CD8-positive, alpha-beta memory T cell (primary cell): ENCODE measurements at places on chromosomes 7 and 10.

DNA sequence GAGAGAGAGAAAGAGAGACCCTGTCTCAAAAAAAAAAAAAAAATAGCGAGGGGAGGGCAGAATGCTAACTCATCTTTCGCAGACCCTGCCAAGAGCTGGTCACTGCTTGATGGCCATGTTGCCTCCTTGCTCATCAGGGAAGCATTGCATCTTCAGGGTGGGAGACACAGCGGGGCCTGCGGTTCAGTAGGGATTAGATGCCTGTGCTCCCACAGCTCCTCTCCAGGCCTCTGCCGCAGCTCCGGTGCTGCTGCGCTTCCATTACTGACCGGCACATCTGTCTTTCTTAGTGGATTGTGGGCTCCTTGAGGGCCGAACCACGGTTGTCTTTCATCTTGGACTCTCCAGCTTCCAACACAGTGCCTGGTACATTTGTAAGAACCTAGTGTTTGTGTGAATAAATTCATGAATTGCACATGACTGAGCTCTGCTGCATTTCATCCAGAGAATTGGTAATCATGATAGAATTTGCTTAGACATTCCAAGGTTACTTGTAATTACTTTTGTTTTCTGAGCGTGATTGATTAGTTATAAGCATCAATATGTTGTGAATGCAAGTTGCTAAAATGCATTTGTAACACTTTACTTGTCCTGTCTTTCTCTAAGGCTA, 16.8 kb downstream of the HK1 start:
- no peaks in the 10 kb centered on the region for H3K36me3 ChIP-seq
- H3K4me1 ChIP-seq = no peaks in the 10 kb centered on the region
- H3K27me3 ChIP-seq = no peaks in the 10 kb centered on the region
- H3K27ac ChIP-seq = no peak overlapping the region
- no peak overlapping the region for H3K4me3 ChIP-seq

DNA sequence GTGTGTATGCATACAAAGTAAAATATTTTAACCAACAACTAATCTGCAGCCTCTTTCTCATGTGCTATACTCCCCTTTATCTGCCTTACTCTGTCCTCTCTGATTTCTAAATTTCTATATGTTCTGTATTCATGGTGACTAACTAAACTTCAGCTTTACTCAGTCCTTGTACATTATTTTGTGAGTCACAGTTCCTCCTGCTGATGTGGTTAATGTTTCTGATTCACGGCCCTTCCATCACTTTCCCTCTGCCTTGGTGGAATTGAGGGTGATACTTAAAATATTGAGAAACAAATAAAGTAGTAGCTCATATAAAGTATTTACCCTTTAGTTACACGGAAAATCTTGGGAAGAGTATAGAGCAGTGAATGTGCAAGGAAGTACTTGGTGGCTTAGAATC, 899.1 kb upstream of the ZWINT start:
- H3K27me3 ChIP-seq = no peaks in the 10 kb centered on the region
- no peaks in the 10 kb centered on the region for H3K36me3 ChIP-seq
- H3K27ac ChIP-seq = no peak overlapping the region
- DNase-seq = no peak
- H3K4me1 ChIP-seq = no peaks in the 10 kb centered on the region
- H3K4me3 ChIP-seq = no peak overlapping the region

GRCh38 chr10:109727436-109727835, 195.9 kb downstream of the XPNPEP1 start:
- H3K4me1 ChIP-seq = no peaks in the 10 kb centered on the region
- DNase-seq = no peak
- no peak overlapping the region for H3K4me3 ChIP-seq
- H3K27ac ChIP-seq = no peak overlapping the region
- no peaks in the 10 kb centered on the region for H3K27me3 ChIP-seq
- H3K36me3 ChIP-seq = no peaks in the 10 kb centered on the region

- H3K27ac ChIP-seq = no peak overlapping the region
- no peak overlapping the region for H3K4me3 ChIP-seq
- no peaks in the 10 kb centered on the region for H3K27me3 ChIP-seq
- no peak for DNase-seq
Observed at GRCh38 chr10:70660722-70661121, 11.6 kb upstream of the ADAMTS14 start.

GRCh38 chr10:92574548-92575261, 812 bp upstream of the IDE start:
- peaks cover 9% of the 10 kb centered on the region for H3K4me1 ChIP-seq
- no peaks in the 10 kb centered on the region for H3K36me3 ChIP-seq

GRCh38 chr10:30990351-30990750, 41.3 kb downstream of the ZNF438 start:
- no peaks in the 10 kb centered on the region for H3K27me3 ChIP-seq
- no peaks in the 10 kb centered on the region for H3K36me3 ChIP-seq

DNA sequence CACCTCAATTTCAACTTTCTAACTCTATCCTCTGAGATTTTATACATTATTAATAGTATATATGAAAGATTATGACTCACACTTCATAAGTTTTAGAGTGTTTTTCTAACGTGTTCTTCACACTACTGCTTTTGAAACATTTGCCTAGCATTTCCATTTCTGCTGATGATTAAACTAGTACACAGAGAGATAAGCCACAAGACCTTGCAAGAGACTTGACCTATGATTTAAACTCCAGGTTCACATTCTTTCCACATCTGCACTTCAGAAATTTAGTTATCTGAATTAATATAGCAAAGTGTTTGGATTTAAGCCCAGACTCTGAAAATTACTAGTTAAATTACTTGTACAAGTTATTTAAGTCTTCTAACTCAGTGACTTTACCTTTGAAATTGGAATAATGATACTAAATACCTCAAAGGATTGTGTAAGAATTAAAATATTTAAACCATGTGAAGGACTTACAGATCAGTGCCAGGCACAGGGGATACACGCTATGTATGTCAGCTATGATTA, 66.6 kb downstream of the PCLO start:
- no peak overlapping the region for H3K4me3 ChIP-seq
- H3K36me3 ChIP-seq = no peaks in the 10 kb centered on the region
- no peaks in the 10 kb centered on the region for H3K4me1 ChIP-seq
- DNase-seq = no peak
- no peak overlapping the region for H3K27ac ChIP-seq

DNA sequence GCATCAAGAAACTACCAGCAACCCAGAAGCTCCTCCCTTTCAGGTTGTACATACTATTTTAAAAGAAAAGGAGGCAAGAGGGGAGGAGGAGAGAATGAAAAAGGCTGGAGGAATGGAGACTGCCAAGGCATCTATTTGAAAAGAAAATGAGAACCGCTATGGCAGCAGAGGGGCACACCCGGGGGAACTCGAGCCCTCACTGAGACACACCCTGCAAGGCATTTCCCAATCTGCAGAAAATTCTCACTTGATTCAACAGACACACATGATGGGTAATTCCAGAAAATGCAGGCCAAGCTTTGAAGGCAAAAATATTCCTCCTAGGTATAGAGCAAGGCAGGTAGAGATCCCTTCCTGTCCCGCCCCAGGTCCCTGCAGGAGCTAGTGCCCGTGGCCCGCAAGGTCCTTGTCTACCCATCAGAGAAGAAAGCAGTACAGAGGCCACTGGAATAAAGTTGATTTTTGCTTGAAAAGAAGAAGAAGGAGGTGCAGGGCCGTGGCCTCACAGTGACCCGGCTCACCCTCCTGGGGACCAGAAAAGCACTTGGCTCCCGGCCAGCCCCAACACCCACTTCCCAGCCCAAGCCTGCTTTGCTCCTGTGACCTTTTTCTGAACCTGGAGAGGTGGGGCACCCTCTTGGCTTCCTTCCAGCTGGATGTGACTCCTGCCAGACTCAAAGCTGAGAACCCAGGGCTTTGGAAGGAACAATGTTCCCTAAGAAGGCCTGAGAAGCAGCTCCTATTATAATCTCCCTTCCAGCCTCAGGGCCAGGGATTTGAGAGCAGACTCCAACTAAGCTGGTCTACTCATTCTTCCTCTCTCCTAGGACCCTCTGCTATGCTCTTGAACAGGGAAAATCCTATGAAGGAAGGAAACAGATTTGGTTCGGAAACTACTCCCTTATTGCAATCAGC, 6.2 kb upstream of the PIK3CG start:
- peaks cover 25% of the 10 kb centered on the region for H3K4me1 ChIP-seq
- H3K27ac ChIP-seq = peak overlapping the region; percentile 27
- H3K27me3 ChIP-seq = no peaks in the 10 kb centered on the region
- no peak for DNase-seq

DNA sequence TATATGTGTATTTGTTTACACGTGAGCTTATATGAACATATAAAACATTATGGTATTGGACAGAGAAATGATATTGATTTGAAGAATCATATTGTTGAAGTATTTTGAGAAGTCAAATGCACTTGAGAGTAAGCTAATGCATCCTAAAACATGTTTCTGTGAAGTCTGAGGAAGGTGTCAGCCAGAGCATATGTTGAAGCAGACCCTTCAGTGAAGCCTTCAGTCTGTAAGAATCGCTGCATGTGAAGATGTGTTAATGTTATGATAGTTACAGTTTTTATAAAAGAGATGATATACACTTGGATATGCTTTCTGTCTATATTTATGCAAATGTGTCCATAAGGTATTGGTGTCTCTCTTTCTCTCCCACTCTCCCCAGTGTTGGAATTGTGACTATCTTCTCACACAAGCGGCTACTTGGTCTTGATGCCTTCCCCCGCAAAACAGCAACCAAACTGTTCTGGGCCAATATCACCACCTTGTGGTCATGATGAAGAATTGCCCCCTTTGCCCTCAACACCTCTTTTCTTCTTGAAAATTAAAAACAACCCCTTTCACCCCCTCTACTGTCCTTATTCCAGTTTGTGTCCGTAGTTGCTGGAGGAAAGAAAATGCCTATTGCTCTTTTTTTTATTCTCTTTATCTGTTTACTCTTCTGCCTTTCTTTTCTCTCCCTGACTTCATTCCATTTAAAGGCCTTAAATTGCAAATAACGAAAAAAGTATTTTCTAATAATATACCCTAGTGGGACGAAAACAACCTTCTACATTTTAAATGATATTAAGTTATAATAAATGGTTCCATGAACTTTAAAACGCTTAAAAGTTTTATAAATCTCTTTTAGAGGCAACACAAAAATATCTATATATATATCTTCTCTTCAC, 64.9 kb downstream of the IKZF1 start:
- H3K4me1 ChIP-seq = peaks cover 97% of the 10 kb centered on the region
- peaks cover 40% of the 10 kb centered on the region for H3K36me3 ChIP-seq
- H3K4me3 ChIP-seq = peak overlapping the region; percentile 27
- no peak overlapping the region for H3K27ac ChIP-seq
- peak; percentile 69 for DNase-seq

GRCh38 chr7:49639808-49640207, 133.6 kb upstream of the VWC2 start:
- no peak overlapping the region for H3K27ac ChIP-seq
- DNase-seq = no peak
- H3K4me3 ChIP-seq = no peak overlapping the region
- H3K4me1 ChIP-seq = no peaks in the 10 kb centered on the region
- H3K36me3 ChIP-seq = no peaks in the 10 kb centered on the region

- H3K27ac ChIP-seq = no peak overlapping the region
- peaks cover 20% of the 10 kb centered on the region for H3K4me1 ChIP-seq
- no peaks in the 10 kb centered on the region for H3K27me3 ChIP-seq
- DNase-seq = no peak
- no peak overlapping the region for H3K4me3 ChIP-seq
Observed at GRCh38 chr7:131501422-131501821, 55.0 kb downstream of the PODXL start.

DNA sequence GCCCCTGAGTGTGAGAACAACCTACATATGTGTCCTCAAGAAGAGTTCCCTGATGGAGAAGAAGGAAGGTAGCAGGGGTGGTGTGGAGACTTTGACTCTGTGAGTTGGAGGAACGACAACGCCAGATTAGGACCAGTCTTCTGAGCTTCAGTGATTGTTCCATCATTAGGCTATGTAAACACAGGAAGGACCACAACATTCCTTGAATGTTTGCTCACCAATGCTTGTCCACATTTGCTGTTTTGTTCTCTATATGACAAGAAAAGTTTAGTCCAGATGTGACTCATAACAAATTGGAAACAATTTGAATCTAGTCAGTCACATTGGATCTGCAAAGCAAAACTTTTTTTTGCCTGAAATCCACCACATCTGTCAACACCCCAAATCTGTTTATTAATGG, 62.7 kb downstream of the ENTPD1 start:
- no peaks in the 10 kb centered on the region for H3K36me3 ChIP-seq
- no peak overlapping the region for H3K4me3 ChIP-seq
- DNase-seq = no peak

DNA sequence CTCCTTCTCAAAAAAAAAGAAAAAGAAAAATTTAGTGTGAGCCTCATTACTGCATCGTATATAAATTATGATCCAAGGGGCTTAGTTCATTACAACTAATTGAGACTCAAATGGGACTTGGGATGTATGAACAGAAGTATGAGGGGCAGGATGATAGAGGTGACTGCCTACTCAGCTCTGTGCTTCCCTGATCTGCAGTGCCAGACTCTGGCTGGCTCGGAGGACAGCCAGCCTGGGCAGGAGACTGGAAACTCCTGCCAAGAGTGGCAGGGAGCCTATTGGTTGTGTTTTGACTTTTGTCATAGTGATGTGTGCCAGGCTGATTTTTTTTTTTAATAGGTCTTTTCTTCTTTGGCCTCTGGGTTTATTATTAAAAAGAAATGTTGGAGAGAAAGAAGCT, 73.8 kb upstream of the GTF2IRD1 start:
- H3K4me1 ChIP-seq = no peaks in the 10 kb centered on the region
- H3K27ac ChIP-seq = no peak overlapping the region
- no peaks in the 10 kb centered on the region for H3K36me3 ChIP-seq
- no peaks in the 10 kb centered on the region for H3K27me3 ChIP-seq
- no peak for DNase-seq

GRCh38 chr10:15720635-15721287, 1.0 kb upstream of the ITGA8 start:
- peaks cover 5% of the 10 kb centered on the region for H3K27me3 ChIP-seq
- H3K36me3 ChIP-seq = no peaks in the 10 kb centered on the region

GRCh38 chr10:78934532-78934898, 134.3 kb upstream of the ZMIZ1 start:
- H3K4me3 ChIP-seq = no peak overlapping the region
- no peaks in the 10 kb centered on the region for H3K27me3 ChIP-seq
- peaks cover 6% of the 10 kb centered on the region for H3K4me1 ChIP-seq
